ENCODE measurements at places on chromosomes 12 and 14. TPM values are rescaled to one million over a fixed set of nuclear protein-coding genes. Genes with fewer than 3 reads are reported as not detected.

TSHR gene
- total RNA-seq: 0.47 TPM

CLEC4A gene
- total RNA-seq: 1.3 TPM

GRIP1 gene
- not detected for total RNA-seq

DNAJC22 gene
- 0.16 TPM for total RNA-seq

LRP10 gene
- total RNA-seq: 46.0 TPM

OR4E2 gene
- not detected for total RNA-seq

AKAP6 gene
- total RNA-seq: 0.21 TPM

TAC3 gene
- total RNA-seq: not detected

LRRC43 gene
- total RNA-seq: not detected

RPL10L gene
- not detected for total RNA-seq

IAPP gene
- total RNA-seq: not detected

NUDT14 gene
- 8.5 TPM for total RNA-seq

HPD gene
- not detected for total RNA-seq

SIRT4 gene
- 1.0 TPM for total RNA-seq

LRTM2 gene
- total RNA-seq: not detected

ZBTB1 gene
- total RNA-seq: 41.2 TPM

RFX4 gene
- total RNA-seq: not detected

GYS2 gene
- 0.16 TPM for total RNA-seq

NEUROD4 gene
- 0.05 TPM for total RNA-seq

NR1H4 gene
- total RNA-seq: not detected

MGAT4C gene
- not detected for total RNA-seq

Data from activated T-helper 1 cell treated with anti-CD3 and anti-CD28 coated beads, Interleukin-12 subunit alpha, Interleukin-12 subunit beta, Interleukin-2, Interleukin-4 antibody, amounts not matched to agents 30 ng/mL and 10 ng/mL and 1 ng/mL, durations not matched to agents 14 hours and 24 hours and 36 hours (primary cell).